ENCODE measurements at places on chromosomes 6 and 20.
A peak's percentile ranks its signal among the peaks of the same experiment; 100 is the strongest.

- DNase-seq, result no peak
These were observed 38.9 kb upstream of the SNAP25 start for GRCh38 chr20:10179574-10180298.

DNA sequence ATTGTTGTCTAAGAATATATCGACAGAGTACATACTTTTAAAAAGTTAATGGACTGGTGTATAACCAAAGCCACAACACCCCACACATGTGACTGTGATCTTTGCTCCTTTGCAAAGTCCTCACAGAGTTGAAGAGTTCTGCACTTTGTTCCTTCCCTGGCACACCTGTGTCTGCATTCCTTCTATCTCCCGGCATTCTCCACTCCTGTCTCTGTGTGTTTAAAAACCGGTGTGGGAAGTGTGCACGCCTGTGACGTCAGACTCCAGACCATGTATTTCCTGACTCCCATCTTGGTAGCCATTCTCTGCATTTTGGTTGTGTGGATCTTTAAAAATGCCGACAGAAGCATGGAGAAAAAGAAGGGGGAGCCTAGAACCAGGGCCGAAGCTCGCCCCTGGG lies at the start of gene IYD:
Gene IYD (plus strand): TSS at position 251 of the 400 bp plus-strand sequence. CDS start 20 bp downstream, at position 271.
- DNase-seq, result no peak

DNA sequence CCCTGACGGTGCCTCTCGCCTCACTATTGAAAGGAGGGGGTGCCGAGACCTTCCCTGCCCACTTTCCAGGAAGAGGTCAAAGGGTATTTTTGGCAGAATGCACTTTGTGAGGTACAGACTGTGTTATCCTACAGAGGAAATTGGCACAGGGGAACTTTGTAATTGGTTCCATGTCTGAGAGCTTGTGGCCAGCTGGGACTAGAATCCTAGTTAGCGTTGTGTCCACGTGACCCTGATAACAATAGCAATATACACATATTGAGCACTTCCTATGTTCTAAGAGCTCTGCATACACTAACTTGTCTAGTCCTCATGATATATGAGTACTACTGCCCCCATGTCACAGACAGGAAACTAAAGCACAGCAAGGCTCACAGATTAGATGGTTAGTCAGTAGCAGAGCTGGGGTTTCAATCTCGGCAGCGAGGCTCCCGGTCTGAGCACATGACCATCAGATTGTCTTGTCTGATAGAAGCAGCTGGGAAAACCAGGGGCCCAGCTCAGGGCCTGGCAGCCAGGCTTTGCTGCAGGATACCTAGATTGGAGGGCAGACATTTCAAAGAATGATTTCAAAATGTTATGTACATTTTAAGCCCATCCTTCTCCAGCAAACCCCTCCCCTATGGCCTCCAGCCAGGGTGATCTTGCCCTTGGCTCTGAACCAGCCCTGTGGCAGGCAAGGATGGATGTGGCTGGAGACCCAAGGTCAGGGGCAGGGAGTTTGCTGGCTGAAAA lies 1.4 kb downstream of the MAPK13 start:
- DNase-seq, result no peak

DNA sequence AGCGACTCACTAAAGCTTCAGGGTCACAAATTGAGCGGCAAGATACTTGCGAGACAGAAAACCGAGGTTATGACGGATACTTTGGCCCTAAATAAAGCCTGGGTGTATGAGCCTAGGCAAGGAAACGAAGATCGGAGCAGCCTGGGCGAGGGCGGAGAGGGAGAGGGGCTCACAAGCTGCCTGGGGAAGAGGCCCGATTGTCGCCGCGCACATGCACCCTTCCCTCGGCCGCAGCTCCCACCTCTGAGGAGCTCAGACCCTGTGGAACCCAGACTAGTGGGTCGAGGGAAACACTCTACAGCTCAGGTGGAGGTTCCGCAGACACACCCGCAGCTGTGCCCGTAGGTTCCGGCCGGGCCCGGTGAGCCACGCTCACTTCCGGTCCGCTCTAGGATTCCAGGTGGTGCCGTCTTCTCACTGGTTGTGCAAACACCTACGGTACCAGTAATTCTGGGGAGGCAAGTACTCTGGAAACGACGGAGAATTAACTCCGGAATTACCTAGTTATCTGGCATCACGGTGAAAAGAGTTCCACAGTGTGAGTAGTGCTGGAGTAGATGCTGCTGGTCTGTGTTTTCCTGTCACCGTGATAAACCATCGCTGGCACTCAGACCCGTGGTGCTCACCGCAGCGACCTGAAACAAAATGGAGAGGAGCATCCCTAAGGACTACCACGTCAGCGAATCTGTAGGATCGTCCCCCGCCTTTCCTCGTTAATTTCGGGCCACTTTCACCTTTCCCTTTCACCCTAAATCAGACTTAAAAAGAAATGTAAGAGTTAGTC lies 61.5 kb downstream of the GPX5 start:
- peak; percentile 47 for DNase-seq

DNA sequence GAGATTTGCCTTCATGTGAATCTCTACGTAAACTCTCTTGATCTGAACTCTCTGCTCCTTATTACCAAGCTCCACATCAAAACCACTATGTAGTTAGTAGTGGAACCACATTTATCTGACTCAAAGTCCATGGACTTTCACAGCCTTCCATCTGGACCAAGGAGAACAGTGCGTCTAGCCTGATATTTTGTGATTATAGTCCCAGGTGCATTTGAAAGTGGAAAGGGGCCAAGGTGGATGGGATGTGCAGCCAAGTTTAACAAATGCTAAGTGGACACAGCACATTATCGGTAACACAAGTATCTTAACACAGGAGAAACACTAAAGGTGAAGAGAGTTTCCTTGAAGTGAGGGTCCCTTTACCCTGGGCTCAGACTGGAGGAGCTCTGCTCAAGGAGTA lies 281.2 kb upstream of the SGK1 start:
- no peak for DNase-seq

DNA sequence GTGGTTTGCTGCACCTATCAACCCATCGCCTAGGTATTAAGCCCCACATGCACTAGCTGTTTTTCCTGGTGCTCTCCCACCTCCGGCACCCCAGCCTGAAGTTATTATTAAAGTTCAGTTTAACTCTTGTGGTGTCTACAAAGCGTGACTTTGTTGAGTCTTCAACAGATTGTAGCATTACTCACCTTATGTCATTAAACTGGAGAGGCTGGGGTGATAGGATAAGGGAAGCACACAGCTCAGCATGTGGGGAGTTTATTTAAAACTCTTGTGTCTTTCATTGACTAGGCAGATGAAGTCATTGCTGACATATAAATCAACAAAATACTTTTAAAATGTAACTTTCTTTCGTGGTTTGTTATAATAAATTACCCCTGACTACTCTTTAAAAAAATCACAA lies 84.7 kb upstream of the GCM1 start:
- no peak for DNase-seq

DNA sequence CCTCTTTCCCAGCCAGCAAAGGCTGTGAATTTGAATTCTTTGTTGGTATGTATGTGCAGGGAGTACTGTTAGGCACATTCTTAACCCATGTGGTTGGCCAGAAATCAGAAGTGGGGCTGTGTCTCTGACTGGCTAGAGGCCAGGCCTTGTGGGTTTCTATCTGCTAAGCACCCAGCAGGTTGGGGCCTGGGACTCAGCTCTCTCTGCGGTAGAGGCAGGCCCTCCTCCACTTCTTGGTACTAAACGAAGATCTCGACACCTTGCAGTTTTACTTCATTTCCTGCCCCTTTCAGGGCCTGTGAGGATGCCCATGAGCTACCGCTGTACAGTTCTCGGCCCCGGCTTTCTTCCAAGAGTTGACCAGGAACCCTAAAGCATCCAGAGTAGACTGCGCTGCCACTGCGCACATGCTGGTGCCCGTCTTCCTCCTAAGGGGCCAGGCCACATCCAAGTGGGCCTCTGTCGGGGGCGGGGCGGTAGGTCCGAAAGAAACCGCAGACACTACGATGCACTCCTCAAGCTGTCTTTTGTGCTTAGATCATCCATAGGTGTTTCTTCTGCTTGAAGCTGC lies 51.1 kb downstream of the TCP11 start:
- no peak for DNase-seq

GRCh38 chr20:36885356-36885755 lies 9.4 kb downstream of the TLDC2 start:
- DNase-seq, result no peak

- no peak for DNase-seq
These were observed 8.2 kb downstream of the RTN4IP1 start for GRCh38 chr6:106620931-106621672.

DNA sequence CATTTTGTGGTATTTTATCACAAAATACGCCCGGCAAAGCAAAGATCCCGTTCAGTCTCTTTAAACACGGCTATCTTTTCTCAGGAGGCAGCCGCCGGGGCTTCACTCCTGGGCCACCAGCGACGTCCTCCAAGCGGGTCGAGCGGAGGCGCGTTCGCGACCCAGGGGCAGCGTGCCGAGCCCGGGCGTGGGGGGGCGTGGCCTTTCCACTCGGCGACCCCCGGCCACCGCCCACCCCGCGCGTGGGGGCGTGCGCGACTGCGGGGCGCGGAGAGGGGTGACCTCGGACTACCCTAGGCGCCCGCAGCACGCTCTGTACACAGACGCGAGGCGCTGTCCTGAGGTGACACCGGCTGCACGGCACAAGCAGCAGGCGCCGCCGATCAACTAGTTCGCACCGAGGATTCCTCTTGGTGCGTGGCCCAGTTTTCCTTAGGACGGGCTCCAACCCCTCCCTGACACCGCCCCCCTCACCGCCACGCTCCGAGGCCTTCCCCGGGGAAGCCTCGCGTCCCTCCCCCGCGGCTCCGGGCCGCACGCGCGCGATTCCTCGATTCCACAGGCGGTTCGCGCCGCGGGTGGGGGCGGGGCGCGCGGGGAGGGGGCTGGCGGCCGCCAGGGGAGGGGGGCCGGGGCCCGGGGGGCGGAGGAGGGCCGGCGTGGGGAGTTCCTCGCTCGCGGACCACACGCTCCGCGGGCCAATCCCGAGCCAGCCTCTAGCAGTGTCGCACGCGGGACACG lies 1.1 kb upstream of the JARID2 start:
- DNase-seq, result no peak

DNA sequence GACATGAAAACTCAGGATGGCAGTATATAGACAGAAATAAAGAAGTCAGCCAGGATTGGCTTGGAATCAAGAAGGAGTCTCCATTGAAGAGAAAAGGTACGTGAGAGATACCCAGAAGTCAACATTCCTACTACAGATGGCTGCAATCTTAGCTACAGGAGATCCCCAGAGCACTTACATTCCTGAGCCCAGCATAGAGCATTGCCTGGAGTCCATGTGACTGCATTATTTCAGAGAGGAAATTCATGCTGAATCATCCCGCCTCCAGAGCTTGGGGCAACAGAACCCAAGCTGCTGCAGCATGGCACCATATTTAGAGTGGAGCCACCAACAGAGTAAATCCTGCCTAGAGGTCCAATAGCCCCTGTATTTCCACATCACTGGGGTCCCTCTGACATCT lies 125.0 kb upstream of the GRIK2 start:
- no peak for DNase-seq

DNA sequence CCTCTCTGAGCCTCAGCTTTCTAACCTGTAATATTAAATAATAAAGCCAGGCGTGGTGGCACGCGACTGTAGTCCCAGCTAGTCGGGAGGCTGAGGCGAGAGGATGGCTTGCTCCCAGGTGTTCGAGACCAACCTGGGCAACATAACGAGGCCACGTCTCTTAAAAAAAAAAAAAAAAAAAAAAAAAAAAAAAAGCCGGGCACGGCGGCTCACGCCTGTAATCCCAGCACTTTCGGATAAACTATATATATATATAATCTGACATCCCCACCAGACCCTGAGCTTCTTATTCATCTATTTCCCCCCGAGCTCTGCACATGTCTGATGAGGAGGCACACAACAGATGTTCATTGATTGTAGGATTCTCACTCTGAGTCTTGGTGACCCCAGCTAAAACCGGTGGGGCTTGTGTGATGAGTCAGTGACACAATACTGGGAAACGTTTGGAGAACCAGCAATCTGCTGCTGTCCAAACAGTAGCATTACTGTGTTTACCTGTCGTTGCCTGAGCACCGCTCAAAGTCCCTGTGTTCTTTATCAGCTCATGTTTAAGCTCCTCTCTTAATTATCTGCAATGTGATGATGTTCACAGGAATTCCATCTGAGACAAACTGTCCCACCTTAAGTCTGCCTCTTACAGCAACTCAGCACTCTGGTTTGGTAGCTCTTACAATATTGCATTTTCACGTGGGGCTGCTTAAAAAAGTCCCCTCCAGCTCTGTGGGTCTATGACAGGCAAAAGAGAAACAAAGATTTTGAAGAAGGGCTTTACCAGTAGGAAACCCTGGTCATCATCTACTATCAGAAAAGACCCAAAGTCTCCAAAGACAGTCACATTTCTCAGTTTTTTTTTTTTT lies 1.0 kb upstream of the SPATA2 start:
- no peak for DNase-seq

GRCh38 chr6:143961066-143961465 lies 47.0 kb downstream of the PLAGL1 start:
- no peak for DNase-seq

DNA sequence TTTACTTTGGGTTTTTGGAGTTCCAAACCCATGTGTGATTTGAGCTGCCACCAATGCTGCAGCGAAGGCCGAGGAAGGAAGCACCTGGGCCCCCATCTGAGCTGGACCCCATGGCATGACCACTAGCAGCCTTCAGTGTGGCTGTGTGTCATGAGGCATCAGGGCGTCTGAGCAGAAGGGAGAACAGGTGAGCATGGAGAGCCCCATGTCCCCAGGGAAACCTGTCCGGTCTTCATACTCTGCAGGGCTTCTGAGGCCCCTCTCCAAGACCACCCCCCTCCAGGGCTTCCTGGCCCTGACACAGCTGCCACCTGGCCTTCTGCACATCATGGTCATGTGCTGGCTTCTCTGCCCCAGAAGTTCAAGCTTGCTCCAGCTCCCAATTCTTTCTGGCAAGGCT lies 169.1 kb upstream of the CST7 start:
- DNase-seq, result no peak

DNA sequence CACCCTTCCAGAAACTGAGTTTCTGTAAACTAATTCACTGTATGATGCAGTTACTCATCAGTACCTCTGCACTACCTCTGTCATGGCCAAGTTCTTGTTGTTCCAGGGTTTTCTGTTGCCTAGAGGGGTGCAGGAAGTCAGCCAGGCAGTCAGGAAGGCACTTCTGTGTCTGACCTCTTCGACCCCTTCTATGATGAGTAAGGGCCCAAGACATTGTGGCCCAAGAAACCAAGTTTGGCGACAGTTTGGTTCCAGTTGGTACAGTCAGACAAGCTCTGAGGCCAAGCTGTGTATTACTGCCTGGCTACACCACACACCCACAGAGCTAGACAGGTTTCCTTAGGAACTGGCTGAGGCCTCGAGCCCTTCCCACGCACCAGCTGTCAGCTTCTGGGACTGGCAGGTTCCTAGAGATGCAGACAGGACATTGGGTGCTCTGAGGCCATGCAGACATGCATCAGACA lies 41.2 kb downstream of the TRAF3IP2 start:
- no peak for DNase-seq

- no peak for DNase-seq
These were observed 1.0 kb downstream of the SRXN1 start for GRCh38 chr20:651713-652614.

GRCh38 chr6:111530667-111531066 lies 47.6 kb upstream of the REV3L start:
- no peak for DNase-seq

Data from NT2/D1 (cell line).